Activated T-helper 17 cell treated with anti-CD3 and anti-CD28 coated beads, Interleukin-2, amount 50 U/mL, for 72 hours (primary cell): ENCODE measurements at places on chromosomes 2 and 18. TPM values are rescaled to one million over a fixed set of nuclear protein-coding genes. Genes with fewer than 3 reads are reported as not detected.

DNA sequence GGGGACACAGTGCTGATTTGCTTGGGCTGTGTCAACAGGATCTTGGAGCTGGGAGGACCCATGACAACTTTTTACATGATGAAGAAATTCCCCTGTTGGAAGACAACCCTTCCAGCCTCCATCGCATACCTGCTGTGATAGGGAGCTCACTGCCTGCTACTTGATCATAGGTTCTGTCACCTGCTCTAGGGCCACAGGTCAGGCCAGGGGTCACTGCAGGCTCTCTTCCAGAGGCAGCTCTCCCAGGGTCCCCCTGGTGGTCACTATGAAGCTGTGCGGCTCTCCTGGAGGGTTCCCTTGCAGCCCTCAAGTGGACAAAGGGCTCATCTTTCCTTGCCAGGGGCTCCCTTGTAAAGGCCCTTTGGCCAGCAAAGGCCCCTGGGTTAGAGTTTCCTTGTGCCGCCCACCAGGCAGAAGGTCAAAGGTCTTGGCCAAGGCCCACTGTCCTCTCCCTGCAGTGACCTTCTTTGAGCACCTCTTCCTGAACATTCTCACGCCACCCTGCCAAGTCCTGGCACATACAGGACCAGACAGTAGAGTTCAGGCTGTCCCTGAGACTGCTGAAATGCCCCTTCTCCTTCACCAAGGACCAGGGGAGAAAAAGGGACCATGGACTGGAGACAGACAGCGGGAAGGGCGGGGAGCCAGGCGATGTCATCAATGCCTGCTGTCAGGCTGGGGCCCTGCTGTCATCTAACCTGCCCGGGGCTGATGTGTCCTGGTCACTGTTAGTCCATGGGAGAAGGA lies 345.1 kb downstream of the DYSF start:
- peak; percentile 40 for ATAC-seq

Gene TUBA3E
- not detected for total RNA-seq

Gene NXPH2
- total RNA-seq: not detected

Gene VAMP5
- 36.8 TPM for total RNA-seq

Gene RAB31
- 0.69 TPM for total RNA-seq

DNA sequence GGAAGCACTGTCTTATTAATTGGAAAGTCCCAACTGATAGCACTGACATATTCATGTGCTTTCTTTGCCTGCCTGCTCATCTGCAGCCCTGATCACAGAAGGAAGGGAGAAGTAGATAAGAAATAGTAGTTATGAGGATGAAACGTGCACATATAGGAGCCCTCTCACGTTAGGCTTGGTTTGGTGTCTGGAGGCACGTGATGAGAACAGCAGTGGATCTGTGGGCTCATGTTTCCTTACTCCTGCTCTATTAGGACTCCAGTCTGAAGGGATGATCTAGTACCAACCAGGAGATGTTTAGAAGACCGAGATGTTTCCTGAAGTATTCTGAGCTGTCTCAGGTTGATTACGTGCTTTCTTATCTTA lies 84.9 kb downstream of the MAP4K4 start:
- ATAC-seq: no peak

DNA sequence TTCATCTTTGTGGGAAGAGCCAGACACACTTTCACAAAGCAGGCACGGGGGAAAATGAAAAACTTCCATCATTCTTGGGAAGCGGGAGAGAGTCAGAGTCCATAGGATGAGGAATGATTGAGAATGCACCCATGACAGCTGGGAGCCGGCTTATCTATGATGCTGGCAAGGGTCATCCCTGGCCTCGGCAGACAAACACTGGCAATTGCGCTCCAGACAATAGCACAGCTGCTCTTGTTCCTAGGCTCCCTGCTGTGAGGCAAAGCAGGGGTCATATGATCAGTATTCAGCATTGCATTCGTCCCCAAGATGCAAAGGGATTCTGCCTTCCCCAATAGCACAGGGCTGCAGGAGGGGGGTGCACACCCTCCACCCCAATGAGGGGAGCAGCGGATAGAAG lies 33.0 kb downstream of the CYRIA start:
- ATAC-seq: no peak

Gene TEKT4
- not detected for total RNA-seq

- ATAC-seq: no peak
Observed at GRCh38 chr18:4146797-4147196, 308.3 kb downstream of the DLGAP1 start.

DNA sequence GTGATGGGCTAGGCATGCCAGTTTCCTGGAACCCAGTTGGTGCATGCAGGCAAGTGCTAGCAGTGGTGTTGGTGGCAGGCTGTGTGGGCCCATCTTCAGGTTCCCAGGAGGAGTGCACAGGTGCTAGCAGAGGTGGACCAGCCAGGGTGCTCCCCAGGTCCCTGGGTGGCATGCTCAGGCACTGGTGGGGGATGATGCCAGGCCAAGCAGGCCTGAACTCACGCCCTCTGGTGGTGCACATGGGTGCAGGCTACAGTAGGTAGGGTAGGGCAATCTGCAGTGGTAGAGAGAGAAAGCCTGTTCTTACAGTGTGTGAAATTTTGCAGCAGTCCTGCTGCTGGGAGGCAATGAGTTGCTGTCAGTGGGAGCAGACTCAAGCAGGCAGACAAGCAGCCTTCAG lies 1651.8 kb downstream of the DPP10 start:
- no peak for ATAC-seq

DNA sequence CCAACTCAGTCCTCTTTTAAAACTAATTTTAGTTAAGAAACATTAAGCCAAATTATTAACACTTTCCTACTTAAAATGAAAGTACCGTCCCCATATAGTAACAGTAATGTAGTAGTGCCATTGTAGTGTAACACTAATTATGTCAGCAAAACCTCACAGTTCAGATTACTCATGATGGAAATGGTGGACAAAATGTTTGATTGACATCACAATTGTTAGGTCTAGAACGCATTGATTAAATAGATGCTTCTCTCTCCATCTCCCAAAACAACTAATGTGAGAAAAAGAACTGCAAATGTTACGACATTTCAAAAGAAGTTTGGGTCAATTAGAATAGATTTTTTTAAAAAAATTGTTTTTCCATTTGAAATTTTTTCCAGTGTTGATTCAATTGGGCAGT lies 1.2 kb upstream of the ATF2 start:
- ATAC-seq: no peak

Gene MAPK4
- not detected for total RNA-seq

Gene SF3B6
- total RNA-seq: 146 TPM

GRCh38 chr2:181457121-181457740 lies at the start of gene ITGA4:
TSS of gene ITGA4 (plus strand) at chr2:181457386. CDS start at chr2:181457655, 269 bp downstream.
- peak; percentile 81 for ATAC-seq

GRCh38 chr18:51754566-51754965 lies 557.1 kb upstream of the MEX3C start:
- ATAC-seq: no peak

DNA sequence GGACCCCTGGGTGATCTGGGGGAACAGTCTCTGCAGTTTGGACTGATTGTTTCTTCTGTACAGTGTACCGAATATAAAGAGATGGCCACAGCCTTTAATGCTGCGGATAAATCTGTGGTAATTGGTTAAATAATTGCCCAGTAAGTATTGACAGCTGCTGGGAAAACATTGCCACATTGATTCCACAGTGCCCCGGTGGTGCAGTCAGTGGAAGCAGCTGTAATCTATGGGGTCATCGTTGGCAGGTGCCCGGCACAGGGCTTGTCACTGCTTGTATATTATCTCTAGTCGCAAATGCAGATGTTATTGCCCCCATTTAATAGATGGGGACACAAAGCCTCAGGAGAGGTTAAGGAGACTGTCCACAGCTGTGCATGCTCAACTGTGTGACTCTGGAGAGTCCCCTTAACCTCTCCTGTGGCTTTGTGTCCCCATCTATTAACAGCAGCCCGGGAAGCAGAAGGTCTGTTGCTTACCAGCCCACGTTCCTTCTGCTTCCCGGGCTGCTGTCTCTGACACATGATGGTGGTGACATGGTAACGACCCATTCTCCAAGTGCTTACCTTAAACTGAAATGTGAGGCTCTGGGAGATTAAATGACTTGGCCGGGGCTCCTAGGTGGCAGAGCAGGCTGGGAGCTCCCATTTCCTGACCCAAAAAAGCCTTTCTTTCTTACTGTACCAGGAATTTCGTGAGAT lies 76.9 kb downstream of the NCK2 start:
- ATAC-seq: peak; percentile 46

Gene SRBD1
- total RNA-seq: 10.9 TPM

GRCh38 chr2:122062506-122062905 lies 307.1 kb downstream of the TSN start:
- no peak for ATAC-seq

GRCh38 chr2:237453671-237454070 lies 33.4 kb upstream of the MLPH start:
- no peak for ATAC-seq

GRCh38 chr2:83899271-83899670 lies 559.8 kb downstream of the SUCLG1 start:
- no peak for ATAC-seq

DNA sequence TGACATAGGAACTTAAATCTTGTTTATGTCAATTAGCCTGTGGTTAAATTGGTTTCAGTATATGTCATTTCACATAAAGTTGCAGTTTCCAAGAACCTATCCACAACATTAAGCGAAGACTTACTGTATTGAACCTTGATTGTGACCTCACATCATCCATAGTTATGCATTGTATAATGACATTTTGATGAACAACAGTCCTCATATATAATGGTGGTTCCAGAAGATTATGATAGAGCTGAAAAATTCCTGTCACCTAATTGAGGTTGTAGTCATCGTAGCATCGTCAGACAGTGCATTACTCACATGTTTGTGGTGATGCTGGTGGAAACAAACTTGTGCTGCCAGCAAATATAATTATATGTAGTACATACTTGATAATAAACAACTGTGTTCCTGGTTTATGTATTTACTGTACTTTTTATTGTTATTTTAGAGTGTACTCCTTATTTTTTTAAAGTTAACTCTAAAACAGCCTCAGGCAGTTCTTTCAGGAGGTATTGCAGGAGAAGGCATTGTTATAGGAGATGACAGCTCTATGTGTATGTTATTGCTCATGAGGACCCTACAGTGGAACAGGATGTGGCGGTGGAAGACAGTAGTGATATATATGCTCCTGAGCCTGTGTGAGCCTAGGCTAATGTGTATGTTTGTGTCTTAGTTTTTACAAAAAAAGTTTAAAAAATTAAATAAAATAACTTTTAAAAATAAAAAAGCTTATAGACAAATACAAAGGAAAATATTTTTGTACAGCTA lies 56.6 kb downstream of the UBE2E3 start:
- peak; percentile 79 for ATAC-seq

DNA sequence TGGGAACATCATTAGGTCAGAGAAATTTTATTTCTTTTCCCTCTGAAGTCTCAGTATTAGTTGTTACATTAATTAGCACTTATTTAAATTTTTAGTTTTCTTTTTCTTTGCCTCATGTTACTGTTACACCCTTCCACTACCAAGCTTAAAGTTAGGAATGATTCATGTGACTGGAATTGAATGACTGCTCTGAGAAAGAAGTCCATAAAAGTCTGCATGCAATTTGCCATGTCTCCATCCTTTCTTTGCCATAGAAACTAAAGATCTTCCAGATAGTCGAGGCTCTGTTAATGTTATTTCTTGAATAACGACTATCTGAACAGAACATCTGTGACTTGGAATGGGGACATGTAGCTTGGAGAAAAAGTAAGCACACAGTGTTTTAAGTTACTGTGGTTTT lies 1269.8 kb upstream of the PIK3C3 start:
- no peak for ATAC-seq

GRCh38 chr18:3230401-3231334 lies 10.9 kb upstream of the MYOM1 start:
- no peak for ATAC-seq

DNA sequence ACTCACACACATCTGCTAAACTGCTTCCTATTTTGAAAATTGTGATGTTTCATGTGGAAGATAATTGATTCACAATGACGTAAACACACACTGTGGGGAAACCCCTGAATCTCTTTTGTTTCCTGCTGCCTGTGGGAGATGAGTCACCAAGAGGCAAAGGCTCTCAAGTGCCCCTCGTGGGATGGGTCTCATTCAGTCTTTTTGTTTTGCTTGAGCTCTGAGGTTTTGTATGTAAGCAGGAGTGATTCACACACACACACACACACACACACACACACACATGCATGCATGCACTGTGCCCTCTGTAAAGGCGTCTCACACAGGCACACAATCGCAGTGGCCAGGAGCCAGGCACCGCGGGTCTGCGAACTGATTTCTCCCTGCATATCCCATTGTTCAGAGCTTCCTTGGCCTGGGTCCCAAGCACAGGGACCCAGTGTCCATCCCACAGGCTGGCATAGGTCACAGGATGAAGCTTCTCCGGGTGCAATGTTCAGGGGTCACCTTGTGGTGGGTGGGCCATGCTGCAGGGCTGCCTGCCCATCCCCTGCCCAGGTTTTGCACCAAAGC lies 12.1 kb upstream of the ARHGEF4 start:
- ATAC-seq: peak; percentile 94

GRCh38 chr2:33478968-33479731 lies 2.7 kb downstream of the RASGRP3 start:
- no peak for ATAC-seq

DNA sequence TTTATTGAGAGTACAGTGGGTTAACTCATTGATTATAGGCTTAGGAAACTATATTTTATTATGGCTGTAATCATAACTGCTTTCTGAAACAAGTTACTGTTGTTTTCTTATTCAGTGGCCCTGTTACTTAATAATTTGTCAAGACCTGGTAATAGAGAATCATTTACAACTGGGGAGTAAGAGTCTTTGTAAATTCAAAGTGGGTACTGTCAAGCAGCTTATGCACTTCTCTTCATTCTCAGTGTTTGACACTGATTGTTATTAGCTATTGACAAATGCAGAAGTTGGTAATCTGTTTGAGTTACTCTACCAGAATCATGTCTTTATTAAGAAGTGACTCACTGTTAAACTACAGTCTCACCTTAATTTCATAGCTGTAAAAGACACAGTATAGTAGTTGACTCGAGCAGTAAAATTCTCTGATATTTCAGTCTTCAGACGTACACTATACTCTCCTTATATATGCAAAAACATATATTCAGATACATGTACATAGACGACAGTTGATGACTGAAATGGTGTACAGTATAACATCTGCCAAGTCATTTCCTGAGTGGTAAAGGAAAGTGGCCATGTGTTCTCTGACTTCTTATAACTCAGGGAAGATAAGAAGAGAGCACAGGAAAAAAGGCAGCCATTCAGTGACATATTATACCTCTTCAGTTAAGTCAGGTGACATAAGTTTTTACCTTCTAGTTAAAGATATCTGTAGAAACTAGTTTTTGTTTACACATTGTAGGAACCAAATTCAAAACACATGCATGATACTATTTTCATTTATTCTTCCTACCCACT lies 36.0 kb upstream of the TTC27 start:
- ATAC-seq: peak; percentile 98

GRCh38 chr2:165648801-165649200 lies 145.2 kb downstream of the GALNT3 start:
- no peak for ATAC-seq

- no peak for ATAC-seq
Observed at GRCh38 chr2:230650585-230651137, 62.0 kb upstream of the CAB39 start.
